ENCODE measurements at places on chromosomes 11 and 22. TPM values are rescaled to one million over a fixed set of nuclear protein-coding genes. Genes with fewer than 3 reads are reported as not detected.

Gene KCNQ1OT1
- 8.0 TPM for total RNA-seq

Gene NCF4
- 17.8 TPM for total RNA-seq

Gene FAR1
- 60.8 TPM for total RNA-seq

Gene OR52E8
- not detected for total RNA-seq

Gene LMNTD2
- 5.9 TPM for total RNA-seq

DNA sequence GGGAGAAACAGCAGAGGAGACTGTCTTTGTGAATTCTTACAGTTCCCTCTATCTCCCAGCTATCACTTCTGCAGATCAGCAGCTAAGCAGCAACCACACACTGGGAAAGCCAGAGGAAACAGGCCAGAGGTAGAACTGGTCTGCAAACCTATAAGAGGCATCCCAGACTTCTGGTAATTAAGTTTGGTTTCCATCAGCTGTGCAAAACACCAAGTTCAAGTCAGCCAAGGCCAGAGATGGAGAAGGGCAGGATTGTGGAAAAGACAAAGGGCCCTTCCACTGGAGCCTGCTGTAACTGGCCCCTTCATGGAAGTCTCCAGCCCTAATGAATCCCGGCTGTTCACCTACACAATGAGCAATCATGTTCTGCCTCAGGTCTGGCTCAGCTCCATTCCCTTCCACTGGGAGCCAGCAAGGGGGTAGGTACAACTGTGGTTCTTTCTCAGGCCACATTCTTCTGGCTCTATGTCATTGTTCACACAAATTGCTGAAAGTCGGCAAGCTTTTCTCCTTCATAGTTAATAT is 4.6 kb upstream of the PAMR1 start:
- no peak overlapping the region for H3K27ac ChIP-seq
- DNase-seq = peak; percentile 55
- no peaks in the 10 kb centered on the region for H3K36me3 ChIP-seq

DNA sequence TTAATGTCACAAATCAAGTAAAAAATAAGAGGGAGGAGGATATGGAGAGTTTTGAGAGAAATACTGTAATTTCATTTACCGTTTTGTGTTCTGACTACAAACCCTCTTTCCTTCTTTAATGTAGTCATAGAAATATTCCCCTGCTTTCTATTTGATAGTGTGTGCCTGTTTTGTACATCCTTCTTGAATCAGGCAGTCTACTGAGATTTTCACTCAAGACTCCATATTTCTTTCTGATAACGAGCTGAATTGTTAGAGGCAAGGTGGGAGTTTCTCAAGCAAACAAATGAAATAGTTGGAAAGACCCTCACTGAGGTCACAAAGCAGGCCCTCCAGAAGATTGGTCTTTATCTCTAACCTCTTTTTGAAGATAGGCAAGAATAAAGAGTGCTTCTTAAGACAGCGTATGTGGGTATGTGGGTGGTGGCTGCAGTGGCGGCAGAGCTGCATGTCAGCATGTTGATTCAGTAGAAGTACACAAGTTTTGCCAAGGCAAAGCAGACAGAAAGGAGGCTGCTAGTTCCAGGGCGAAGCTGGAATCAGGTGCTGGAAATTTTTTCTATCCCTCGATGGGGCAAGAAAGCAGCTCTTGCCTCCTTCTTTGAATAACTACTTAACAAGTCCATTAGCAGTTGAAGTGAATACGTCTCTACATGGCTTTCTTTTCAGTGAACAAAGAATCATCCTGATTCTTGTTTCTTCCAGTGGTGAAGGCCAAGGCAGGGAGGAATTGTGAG is 164.2 kb downstream of the FAM76B start:
- DNase-seq = no peak
- H3K36me3 ChIP-seq = no peaks in the 10 kb centered on the region
- no peak overlapping the region for H3K4me3 ChIP-seq
- H3K4me1 ChIP-seq = peaks cover 4% of the 10 kb centered on the region
- H3K27ac ChIP-seq = peak overlapping the region; percentile 11

GRCh38 chr22:50085211-50085972 is at the start of gene MLC1:
Gene MLC1 (minus strand): TSS chr22:50085426. CDS start chr22:50084902, 524 bp downstream.
- no peak for DNase-seq
- H3K4me1 ChIP-seq = no peaks in the 10 kb centered on the region
- H3K27me3 ChIP-seq = peaks cover 50% of the 10 kb centered on the region
- H3K27ac ChIP-seq = no peak within 1 kb of the TSS

- no peak overlapping the region for H3K4me3 ChIP-seq
- no peaks in the 10 kb centered on the region for H3K4me1 ChIP-seq
Observed at GRCh38 chr11:109048098-109048497, 373.9 kb upstream of the C11orf87 start.

- no peak for DNase-seq
- peaks cover 4% of the 10 kb centered on the region for H3K36me3 ChIP-seq
- H3K27ac ChIP-seq = peak overlapping the region; percentile 91
- H3K27me3 ChIP-seq = no peaks in the 10 kb centered on the region
- H3K4me3 ChIP-seq = peak overlapping the region; percentile 86
Observed at GRCh38 chr11:65919573-65920371, 546 bp downstream of the DRAP1 start.

DNA sequence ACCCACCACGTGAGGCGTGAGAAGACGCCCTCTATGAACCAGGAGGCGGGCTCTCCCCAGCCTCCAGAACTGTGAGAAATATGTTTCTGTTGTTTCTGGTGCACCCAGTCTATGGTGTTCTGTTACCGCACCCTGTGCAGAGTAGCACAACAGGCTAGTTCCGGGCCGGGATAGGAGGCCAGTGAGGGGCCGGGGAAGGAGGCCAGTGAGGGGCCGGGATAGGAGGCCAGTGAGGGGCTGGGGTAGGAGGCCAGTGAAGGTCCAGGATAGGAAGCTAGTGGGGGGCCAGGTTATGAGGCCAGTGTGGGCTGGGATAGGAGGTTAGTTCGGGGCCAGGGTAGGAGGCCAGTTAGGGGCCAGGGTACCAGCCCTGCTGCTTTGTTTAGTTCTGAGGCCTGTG is 204.6 kb downstream of the BARX2 start:
- no peak for DNase-seq
- H3K27me3 ChIP-seq = no peaks in the 10 kb centered on the region
- H3K4me3 ChIP-seq = no peak overlapping the region

DNA sequence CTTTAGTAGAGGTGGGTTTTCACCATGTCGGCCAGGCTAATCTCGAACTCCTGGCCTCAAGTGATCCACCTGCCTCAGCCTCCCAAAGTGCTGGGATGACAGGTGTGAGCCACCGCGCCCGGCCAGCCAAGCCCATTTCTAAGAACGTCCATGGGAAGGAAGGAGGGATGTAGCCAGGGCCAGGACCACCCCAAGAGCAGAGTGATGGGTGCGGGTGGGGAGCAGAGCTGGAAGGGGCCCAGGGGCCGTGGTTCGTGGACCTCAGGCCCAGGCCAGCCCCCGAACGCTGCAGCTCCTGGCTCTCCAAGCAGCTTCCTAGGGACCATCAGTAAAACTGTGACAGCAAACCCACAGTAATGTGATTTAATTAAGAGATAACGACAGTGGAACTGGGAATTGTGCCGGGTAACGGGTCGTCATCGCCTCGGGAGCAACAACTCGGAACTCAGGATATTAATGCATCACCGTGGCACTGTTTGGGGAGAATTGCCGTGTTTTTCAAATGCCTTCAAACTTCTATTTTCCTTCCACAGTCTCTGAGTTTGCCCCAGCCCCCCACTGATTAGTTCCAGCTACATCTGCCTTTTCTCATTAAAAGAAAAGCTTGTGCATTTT is 74.3 kb downstream of the BRD1 start:
- no peaks in the 10 kb centered on the region for H3K27me3 ChIP-seq
- no peak overlapping the region for H3K4me3 ChIP-seq
- no peak overlapping the region for H3K27ac ChIP-seq
- no peaks in the 10 kb centered on the region for H3K4me1 ChIP-seq
- DNase-seq = no peak

DNA sequence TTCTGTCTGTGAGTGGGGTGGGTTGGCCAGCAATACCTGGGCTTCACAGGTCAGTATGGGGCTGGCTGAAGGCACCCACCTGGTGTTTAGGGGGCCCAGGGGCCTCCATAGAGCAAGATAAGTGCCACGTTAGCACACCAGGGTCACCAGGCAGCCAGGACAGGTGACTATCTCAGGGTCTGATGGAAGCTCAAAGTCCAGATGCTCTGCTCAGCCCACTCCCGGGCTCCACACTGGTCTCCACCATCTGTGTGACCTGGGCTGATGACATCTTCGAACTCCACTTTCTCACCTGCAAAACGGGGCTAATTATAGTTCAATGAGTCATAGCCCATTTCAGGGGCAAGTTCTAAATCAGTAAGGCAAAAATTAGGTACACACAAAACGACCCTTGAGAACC is 39.4 kb upstream of the PRDM11 start:
- H3K4me3 ChIP-seq = no peak overlapping the region
- peaks cover 13% of the 10 kb centered on the region for H3K27me3 ChIP-seq
- H3K4me1 ChIP-seq = peaks cover 14% of the 10 kb centered on the region
- H3K27ac ChIP-seq = no peak overlapping the region

GRCh38 chr11:121341609-121342008 is 49.0 kb downstream of the SC5D start:
- H3K4me3 ChIP-seq = no peak overlapping the region
- no peaks in the 10 kb centered on the region for H3K36me3 ChIP-seq
- H3K27me3 ChIP-seq = no peaks in the 10 kb centered on the region
- DNase-seq = no peak

DNA sequence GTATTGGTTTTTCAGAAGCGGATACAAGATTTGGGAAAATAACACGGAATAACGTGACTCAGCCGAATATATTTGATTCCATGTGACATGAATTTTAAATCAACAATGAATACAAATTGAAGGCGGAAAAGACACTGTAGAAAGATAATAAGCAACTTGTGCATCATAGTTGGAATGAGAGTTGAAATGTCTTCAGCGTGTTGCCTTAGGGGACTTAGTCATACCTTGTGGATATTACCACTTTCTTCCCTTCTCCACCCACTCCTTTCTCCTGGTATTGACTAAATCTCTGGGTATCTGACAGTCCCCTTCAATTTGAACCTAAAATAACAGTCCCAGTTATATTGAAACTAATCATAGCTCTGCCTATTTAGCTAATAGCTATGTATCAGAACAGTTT is 2373.1 kb upstream of the RAG2 start:
- H3K4me1 ChIP-seq = no peaks in the 10 kb centered on the region
- no peak for DNase-seq
- no peak overlapping the region for H3K4me3 ChIP-seq
- H3K27ac ChIP-seq = no peak overlapping the region
- no peaks in the 10 kb centered on the region for H3K27me3 ChIP-seq

DNA sequence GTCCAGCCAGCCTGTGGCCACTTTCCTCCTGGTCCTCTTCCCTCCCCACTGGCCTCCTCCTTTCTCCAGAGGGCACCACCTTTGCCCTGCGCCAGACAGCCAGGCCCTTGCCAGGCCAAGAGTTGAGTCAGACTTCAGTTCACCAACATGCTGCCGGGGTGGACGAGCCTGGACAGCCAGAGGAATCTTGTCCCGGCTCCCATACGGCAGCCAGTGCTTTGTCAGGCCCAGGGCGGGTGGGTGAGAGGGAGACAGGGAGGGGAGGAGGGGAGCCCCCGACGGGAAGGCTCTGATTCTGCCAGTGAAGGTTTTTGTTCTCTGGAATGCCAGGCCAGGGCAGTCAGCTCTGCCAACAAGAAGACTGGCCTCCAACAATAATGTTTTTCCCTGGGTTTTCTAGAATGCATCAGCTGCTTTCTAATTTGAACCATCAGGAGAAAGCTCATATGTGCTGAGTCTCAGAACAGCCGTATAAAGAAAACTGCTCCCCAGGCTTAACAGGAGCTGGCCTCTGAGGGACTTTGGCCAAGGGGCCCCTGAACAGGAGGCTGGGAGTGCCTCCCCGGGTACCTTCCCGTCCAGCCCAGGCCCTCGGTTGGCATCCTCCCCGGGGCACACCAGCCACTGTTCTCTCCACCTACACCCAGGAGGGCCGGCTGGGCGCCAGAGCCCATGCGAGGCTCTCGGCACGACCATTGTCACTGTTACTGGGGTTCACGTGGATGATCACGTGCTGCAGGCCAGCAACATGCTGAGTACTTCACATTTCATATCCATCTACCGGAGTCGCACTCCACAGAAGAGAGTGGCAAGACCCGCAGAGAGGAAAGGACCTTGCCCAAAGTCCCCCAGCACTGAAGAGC is 28.6 kb downstream of the LIF start:
- H3K27me3 ChIP-seq = no peaks in the 10 kb centered on the region
- no peak overlapping the region for H3K4me3 ChIP-seq
- H3K27ac ChIP-seq = no peak overlapping the region
- H3K36me3 ChIP-seq = no peaks in the 10 kb centered on the region
- no peak for DNase-seq
- H3K4me1 ChIP-seq = no peaks in the 10 kb centered on the region

DNA sequence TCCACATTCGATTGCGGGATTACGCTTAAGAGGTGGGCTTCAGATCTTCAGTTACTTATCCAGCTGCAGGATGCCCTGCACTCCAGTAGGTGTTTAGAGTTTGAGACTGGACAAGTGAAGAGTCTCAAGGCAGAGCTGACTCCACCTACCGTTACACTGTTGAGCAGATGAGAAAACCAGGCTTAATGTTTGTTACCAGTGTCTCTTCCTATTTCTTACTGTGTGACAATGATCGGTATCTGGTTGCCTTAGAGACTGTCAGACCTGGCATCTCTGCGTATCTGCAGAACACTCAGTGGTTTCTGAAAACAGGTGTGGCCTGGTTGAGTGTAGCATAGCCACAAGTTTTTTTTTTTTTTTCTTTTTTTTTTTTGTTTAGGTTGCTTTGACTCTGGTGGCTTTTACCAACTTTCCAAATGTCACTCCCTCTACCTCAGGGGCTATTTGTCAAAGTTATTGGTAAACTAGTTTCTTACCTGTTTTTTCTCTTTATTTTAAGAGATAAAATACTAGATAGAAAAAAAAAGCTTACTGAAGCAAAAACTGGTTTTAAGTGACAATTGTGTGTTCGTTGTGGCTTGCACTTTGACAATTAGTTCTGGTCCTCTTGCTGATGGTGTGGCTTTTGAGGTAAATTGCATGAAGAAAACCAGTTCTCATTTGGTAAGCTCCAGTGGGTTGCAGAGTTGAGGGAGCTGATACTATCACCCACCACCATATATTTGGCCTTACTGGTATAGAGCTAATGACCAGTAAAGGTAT is 284.8 kb downstream of the ETS1 start:
- DNase-seq = no peak
- H3K4me3 ChIP-seq = no peak overlapping the region
- no peaks in the 10 kb centered on the region for H3K27me3 ChIP-seq
- H3K27ac ChIP-seq = peak overlapping the region; percentile 42
- peaks cover 22% of the 10 kb centered on the region for H3K4me1 ChIP-seq

- no peaks in the 10 kb centered on the region for H3K4me1 ChIP-seq
- no peak overlapping the region for H3K27ac ChIP-seq
- no peaks in the 10 kb centered on the region for H3K36me3 ChIP-seq
- no peaks in the 10 kb centered on the region for H3K27me3 ChIP-seq
Observed at GRCh38 chr11:34354782-34355181, 3.0 kb downstream of the ABTB2 start.

DNA sequence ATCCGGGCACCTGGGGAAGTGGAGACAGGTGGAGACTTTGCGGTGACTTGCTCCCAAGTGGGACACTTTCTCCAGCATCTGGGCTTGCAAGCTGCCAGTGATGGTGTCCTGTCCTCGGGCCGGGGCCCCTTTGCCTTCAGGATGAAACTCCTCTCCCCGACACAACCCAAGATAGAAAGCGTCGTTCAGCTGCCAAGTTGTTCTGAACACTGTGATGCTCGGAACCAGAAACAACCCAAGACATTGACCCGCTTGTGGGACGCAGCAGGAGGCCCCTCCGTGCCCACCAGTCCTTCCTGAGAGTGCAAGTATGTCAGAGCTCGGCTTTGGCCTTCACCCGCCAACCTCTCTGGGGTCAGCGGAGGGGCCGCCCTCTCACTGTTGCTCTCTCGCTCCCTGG is 31.3 kb downstream of the LINC01488 start:
- H3K4me1 ChIP-seq = no peaks in the 10 kb centered on the region
- no peaks in the 10 kb centered on the region for H3K36me3 ChIP-seq
- H3K4me3 ChIP-seq = no peak overlapping the region
- DNase-seq = no peak

Measured in tibial nerve (tissue), 4 donors.